ENCODE measurements at places on chromosomes 6 and 20.

GRCh38 chr6:34423254-34423653, 2.6 kb downstream of the RPS10 start:
- DNase-seq: no peak

DNA sequence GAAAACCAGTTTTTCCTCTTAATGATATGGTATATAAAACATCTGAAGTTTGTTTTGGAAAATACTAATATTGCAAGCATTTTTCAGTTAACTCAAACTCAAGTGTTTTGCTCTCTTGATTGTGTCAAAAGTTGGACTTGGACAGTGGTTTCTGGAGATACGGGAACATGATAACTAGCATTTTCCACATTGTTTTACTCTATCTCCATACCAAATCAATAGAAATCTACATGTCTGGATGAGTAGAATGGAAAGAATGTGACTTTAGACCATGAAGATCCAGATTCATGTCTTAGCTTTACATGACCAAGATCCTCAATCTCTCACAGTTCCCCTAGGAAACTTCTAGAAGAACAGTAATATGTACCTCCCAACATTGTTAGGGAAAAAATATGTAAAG, 22.2 kb upstream of the FBXO30 start:
- DNase-seq: no peak

- no peak for DNase-seq
These were observed 8.5 kb downstream of the MRPS18A start for GRCh38 chr6:43679057-43679456.

DNA sequence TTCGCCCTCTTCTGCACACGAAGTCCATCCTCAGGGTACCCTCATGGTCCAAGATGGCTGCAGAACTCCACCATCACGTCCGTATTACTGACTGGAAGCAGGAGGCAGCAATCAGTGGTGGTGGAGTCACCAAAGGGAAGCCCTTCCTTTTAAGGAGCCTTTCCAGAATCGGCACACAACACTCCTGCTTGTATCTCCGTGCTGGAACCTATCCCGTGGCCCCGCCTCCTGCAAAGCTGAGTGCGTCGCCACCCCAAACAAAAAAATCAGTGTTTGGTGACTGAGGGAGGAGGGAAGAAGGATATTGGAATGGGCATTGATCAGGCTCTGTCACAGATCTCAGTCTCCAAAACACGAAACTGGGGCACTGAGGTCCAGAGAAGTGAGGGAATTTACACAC, 5.8 kb upstream of the CCN5 start:
- no peak for DNase-seq

- DNase-seq: no peak
These were observed 921.8 kb upstream of the EPHA7 start for GRCh38 chr6:94341173-94341572.

GRCh38 chr6:169975701-169976100, 224.3 kb downstream of the ERMARD start:
- no peak for DNase-seq

- no peak for DNase-seq
These were observed 122.7 kb downstream of the SNX5 start for GRCh38 chr20:17845701-17846475.

- DNase-seq: no peak
These were observed 11.3 kb downstream of the FAM217A start for GRCh38 chr6:4067673-4068072.

- DNase-seq: no peak
These were observed 118.2 kb downstream of the CDKAL1 start for GRCh38 chr6:20652299-20653084.

GRCh38 chr20:35735826-35736470, 6.1 kb downstream of the RBM39 start:
- DNase-seq: no peak

DNA sequence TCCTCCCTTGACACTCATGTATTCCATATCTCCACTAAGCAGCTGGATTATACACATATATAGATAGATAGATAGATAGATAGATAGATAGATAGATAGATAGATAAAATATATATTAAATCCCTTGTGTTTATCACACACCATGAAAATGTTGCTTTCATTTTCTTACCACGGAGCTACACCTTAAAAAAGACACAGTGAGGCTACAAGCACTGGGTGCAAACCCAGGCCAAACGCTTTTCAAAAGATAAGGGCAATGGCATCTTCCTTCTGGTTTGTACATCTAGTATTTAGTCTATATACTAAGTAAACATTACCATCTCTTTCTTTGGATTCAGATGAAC, 377.1 kb downstream of the ESR1 start:
- DNase-seq: no peak

DNA sequence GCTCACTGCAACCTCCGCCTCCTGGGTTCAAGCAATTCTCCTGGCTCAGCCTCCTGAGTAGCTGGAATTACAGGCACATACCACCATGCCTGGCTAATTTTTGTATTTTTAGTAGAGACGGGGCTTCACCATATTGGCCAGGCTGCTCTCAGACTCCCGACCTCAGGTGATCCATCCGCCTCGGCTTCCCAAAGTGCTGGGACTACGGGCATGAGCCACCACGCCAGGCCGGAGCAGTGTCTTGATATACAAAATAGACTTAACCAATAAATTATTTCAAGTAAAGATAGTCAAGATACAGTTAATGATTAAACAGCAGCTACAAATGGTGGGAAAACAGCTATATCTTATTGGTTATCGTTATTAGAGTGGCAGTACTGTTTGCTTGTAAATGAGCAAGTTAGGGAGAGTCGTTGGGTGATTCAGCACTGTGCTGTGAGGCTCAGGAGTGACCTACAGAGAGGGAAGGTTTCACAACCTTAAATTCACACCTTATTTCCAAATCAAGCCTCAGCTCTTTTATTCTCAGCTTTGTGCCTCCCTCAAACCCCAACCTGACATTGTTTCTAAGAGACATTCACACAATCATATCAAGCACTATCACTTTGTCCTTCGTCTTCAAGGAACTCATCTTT, 1128.4 kb upstream of the MAP3K7 start:
- DNase-seq: no peak

GRCh38 chr20:57657535-57658446, 37.6 kb upstream of the ZBP1 start:
- peak; percentile 67 for DNase-seq

Data from activated CD4-positive, alpha-beta T cell treated with anti-CD3 and anti-CD28 coated beads for 36 hours (primary cell).